ENCODE measurements at places on chromosomes 12 and 14.
A peak's percentile ranks its signal among the peaks of the same experiment; 100 is the strongest.

- no peak for DNase-seq
Observed at GRCh38 chr12:131251336-131252101, 297.8 kb downstream of the ADGRD1 start.

- DNase-seq = no peak
Observed at GRCh38 chr14:67721875-67722274, 20.2 kb downstream of the RDH12 start.

DNA sequence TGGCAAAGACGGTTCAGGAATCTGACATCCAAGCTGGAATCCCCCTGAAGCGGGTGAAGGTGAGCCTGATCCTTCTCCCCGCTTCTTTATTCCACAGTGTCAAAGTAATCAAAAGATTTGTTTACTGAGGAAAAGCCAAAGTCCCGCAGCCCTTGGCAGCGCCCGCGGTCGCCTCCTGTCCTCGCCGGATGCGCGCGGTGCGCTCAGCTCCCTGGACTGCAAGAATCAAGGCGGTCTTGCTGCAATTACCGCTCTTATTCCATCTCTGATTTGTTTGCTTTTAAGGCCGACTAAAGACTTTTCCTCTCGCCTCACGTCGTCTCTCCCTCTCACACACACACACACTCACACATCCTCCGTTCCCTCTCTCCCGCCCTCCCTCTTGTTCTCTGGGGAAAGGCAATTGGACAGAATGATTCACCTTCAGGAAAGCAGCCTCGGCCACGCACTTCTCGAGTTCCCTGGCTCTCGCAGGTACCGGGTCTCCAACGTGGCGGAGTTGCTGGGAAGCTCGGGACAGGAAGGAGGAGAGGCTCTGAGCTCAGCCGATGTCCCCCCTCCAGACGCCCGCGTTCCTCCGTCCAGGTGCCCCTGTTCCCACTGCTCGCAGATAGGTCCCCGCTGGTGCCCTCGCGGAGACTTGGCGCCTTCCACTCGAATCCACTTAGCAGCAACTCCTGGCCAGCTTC lies 68.6 kb upstream of the USP15 start:
- peak; percentile 47 for DNase-seq

DNA sequence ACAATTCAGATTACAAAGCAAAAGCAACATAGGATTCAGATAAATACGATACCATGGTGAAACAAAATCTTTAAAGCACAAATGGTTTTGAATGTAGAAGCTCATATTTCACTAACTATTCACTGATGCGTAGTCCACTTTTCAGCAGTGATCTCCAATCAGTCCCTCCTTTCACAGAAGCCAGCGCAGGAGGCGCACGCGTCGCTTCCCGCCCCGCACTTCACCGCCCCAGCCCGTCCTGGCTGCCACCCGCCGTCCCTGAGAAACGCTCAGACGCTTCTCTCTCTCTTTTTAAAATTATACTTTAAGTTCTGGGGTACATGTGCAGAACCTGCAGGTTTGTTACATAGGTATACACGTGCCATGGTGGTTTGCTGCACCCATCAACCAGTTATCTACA lies 19.8 kb upstream of the CHFR start:
- no peak for DNase-seq

DNA sequence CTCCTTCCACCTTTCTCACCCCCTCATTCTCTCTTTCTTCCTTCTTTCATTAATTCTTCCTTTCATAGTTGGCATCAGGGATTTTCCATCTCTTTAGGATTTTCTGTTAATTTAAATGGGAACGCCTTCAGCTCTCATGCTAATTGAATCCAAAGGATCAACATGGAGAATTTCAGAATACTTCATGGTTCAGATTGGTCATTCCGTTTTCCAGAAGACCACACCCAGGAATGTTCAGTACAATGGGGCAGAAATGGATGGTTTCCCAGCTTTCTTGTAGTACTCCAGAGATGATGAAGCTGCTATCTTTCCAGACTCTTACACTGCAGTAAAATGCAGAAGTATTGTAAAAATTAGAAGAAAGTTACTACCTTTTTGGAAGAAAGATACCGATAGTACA lies 440.0 kb downstream of the DAD1 start:
- no peak for DNase-seq

GRCh38 chr14:76644855-76645518 lies 116.3 kb upstream of the VASH1 start:
- peak; percentile 86 for DNase-seq

GRCh38 chr12:100518376-100518775 lies 44.7 kb downstream of the NR1H4 start:
- no peak for DNase-seq

- DNase-seq = no peak
Observed at GRCh38 chr14:93688820-93689219, 99.5 kb downstream of the PRIMA1 start.

DNA sequence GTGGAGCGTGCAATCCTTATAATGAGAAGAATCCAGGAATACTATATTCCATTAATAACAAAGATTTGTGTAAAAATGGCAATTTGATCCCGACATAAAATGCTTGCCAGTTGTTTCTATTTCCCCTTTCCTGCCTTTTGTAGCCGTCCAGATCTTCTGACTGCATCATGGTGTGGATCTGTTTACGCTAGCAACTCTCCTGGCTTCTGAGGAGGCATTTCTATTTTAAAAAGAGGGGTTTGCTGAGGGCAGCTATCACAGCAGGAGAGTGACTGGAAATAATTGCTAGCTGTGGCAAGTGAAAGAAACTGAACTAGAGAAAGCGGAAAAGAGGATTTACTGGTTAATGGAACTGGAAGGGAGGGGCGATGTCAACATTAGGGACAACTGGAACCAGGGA lies 145.6 kb downstream of the ATP23 start:
- DNase-seq = no peak

DNA sequence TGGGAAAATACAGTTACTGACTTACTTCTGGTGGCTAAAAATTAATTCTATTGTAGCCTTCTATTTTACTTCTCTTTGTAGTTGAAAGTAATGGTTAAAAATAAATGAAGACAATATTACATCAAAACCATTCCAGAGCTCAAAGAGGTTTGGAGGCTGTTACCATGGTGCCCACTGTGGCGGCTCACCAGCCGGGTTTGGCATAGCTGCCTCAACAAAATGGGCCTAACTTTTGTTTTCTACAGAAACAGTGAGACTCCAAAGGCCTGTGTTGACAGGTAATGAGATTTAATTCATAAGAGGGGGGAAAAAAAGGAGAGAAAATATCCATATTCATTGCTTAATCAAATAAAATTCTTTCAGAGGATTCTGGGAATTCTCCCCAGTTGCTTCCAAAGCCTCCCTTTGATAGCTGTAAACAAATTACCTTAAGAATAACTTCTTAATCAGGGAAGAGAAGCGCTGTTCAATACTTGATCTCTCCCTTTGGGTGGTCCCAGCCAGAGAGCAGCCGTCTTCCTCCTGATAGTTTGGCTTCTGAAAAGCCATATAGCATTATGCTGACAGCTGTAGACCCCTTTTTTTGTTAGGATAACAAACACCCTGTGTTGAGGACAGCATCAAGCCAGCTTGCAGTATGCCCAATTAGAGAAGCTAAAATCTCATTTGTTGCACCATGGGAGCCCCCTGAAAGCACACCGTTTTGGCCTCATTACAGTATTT lies 266.8 kb downstream of the NEDD1 start:
- DNase-seq = no peak

- DNase-seq = no peak
Observed at GRCh38 chr12:99284161-99284560, 363.4 kb upstream of the GARIN6 start.

DNA sequence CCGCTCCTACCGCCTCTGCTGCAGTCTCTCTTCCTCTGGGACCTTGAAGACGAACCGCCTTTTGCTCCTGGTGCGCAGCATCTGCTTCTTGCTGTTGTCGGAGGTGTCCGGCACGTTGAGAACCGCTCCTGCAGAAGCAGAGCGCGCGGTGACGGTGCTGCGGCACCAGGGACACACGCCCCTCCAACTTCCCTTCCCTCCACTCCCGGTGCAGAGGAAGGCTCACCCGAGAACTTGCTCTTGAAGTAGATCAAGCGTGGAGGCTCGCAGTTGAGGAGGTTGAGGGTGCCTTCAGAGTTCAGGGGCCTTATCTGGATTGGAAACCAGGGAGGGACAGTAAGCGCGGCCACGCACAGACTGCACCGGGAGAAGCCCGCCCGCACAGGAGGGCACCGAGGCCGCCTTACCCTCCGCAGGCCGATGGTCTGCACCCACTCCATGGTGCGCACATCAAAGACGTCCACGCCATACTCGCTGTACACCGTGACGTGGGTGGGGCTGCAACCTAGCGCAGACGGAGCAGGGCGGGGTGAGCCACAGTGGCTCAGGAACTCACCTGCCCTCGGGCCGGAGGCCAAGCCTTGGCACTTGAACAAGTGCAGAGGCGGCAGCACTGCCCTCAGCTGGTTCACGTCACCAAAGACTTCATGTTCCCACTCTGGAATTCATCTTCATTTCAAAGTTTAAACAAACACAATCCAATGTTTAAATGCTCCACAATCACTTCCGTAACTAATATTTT lies 17.5 kb downstream of the AMN start:
- DNase-seq = no peak

DNA sequence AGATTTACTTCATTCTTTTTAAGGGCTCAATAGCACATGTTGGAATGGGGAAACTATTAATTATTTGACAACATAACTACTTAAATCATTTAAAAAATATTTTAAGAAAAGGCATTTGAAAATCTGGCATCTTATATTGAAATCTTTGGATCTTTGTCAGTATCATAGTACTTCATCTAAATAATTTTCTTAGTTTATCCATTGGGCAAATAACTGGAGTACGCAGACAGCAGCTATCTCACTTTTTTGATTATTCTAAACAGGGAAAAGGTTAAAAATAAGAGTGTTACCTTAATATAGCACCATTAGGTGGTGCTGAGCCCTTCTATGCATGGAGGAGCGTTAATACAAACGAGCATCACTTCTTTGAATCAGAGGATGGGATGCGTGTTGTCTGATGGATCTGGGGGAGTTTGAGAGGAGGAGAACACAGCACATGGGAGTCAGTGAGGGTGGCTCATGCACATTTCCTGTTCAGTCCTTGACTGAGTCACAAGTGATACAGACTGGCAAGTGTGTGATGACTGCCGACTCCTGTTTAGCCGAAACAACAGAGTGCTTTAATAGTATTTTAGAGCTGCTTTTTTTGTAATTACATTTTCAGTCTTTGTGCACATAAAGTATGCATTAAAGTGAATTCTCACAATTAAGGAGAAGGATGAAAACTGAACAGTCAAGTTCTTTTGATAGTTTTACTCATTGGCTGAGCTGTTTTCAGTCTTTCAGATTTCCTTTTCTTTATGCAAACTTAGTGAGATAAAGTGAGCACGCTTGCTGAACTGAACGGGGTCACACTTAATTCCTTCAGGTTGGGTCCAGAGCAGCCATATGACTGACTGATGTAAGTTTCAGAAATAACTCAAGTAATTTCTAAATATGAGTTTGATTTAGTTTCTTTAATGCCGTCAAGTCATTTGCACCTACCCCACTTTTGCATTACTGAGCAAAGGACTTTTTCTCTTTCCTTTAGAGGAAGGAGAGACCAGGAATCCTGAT lies 92.7 kb downstream of the DIP2B start:
- no peak for DNase-seq

DNA sequence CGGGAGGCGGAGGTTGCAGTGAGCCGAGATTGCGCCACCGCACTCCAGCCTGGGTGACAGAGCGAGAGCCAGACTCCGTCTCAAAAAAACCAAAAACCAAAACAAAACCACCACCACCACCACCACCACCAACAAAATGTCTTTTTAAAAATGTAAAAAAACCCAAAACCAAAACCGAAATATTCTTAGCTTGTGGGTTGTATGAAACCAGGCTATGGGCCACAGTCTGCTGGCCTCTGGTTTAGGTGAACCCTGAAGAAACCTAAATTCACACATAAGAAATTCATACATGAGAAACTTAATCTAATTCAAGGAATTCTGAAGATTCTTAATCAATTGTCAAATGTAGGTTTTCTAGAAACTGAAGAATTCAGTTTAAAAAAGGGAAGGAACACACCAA lies 37.6 kb downstream of the INSM2 start:
- DNase-seq = no peak

- DNase-seq = no peak
Observed at GRCh38 chr12:52127683-52128450, 48.4 kb downstream of the SMIM41 start.

GRCh38 chr14:84351646-84352045 lies 1178.3 kb upstream of the FLRT2 start:
- DNase-seq = no peak

Measured in lung (tissue), 17 donors.